ENCODE measurements at places on chromosomes 2 and 18.
A peak's percentile ranks its signal among the peaks of the same experiment; 100 is the strongest.

DNA sequence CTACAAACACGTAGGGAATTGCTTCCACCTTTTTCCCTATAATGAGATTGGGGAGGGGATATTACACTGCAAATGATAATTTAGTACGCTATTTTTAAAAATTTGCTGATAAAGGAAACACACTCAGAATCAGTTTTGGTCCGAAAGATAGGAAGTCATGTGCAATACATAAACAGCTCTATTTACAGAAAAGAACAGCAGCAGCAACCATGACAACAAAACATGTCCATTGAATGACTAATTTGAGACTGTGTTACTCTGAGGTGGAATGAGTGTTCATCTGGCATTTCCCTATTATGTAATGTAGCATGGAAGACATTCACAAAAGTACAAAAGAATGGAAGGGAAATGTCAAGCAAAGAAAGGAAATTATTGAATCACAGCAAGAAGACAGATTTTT is 337.2 kb downstream of the NBAS start:
- no peak for DNase-seq

GRCh38 chr2:157441072-157441454 is 2.8 kb downstream of the CYTIP start:
- no peak for DNase-seq

DNA sequence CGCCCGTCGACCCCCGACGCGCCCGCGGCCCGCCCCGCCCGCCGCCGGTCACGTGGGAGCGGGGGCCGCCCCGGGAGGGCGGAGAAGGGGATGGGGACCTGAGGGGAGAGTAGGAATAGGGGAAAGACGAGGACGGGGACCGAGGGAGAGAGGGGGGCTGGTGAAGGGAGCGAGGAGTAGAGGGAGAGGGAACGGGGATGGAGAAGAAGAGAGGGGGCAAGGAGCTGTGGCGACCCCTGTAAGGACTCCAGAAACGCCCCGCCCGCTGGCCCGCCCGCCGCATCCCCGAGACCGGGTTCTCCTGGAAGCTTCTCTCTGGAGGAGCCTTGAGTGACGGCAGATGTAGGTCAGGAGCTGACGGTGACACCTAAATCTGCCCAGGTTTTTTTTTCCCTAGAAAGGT is 615 bp downstream of the ADNP2 start:
- peak; percentile 37 for DNase-seq

- DNase-seq = no peak
Measured at GRCh38 chr2:10202131-10202665, 79.7 kb downstream of the RRM2 start.

DNA sequence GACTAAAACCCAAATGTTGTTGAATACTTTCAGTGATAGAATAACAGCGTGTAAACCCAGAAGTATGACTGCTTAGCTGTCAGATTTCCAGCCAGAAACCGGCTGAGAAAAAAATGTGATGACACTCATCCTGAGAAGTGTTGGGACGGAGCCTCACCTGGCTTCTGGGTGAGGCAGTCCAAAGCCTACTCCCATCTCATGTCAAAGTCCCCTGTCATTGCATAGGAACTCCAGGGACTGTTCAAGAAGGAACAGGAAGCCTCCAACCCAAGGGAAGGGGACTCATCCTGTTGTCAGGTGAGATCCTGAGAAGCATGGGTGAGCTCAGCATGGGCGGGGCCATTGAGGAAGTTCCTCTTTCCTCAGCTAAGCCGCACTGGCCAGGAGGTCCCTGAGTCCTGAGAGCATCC is 11.3 kb upstream of the CHRNA1 start:
- DNase-seq = no peak

GRCh38 chr18:54647176-54647575 is 56.1 kb downstream of the DYNAP start:
- DNase-seq = peak; percentile 4

DNA sequence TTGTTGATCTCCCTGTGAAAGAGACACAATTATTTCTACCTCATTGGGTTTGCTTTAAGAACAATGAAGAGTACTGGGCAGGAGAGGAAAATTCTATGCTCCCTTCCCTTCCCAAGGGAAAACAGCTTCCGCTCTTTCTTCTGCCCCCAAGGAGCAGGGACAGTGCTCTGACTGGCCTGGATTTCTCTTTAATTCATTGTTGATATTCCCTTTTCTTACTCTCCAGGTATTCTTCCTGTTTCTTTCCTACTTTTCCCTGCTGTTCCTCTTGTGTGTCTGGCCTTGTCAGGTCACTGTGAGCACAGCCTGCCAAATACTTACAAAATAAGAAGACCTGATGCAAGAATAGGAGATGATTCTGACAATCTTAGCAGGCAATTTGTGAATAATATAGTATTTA is 49.6 kb upstream of the SPAG16 start:
- DNase-seq = no peak

DNA sequence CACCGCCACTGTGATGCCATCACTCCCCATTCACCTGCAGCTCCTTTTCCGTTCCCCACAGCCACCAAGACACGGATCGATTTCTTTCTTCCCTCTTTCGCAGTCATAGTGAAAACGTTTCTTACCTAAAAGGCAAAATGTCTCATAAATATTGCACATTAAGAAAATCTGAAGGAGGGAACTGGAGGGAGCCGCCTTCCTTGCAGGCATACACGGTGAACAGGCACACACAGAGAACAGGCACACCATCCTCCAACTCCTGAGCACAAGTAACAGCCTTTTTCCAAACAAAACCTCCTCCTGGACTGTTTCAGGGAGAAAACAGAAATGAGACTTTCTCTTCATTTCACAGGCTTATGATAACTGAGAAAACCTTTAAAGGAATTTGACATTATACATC is 17.0 kb downstream of the MRPS5 start:
- DNase-seq = no peak

- DNase-seq = no peak
Measured at GRCh38 chr18:50749421-50749820, 70.4 kb downstream of the MRO start.

GRCh38 chr2:128134573-128134972 is 43.6 kb downstream of the UGGT1 start:
- no peak for DNase-seq

DNA sequence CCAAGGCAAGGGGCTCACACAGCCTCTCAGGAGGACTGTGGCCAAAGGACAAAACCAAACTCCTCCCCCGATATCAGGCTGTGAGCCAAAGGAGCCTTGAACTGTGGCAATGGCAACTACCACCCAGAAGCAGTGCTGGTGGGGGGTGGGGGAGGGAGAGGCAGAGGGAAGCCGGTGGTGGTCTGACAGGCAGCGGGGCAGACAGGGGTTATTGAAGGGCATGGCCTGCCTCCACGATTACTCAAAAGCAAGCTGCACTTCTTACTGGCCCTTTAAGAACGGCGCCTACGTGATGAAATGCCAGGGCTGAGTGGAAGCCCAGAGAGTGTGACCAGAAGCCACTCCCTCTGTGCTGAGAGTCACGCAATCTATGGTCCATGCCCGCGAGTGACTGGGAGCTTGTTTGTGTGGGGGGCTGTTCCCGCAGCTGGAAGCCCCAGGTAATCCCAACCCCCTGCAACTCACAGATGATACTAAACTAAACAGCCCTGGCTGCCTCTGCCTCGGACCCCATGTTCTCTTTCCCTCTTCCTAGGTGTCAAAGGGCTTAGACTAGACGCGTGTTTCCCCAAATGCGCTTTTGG is 128.2 kb upstream of the CXCR4 start:
- DNase-seq = no peak

DNA sequence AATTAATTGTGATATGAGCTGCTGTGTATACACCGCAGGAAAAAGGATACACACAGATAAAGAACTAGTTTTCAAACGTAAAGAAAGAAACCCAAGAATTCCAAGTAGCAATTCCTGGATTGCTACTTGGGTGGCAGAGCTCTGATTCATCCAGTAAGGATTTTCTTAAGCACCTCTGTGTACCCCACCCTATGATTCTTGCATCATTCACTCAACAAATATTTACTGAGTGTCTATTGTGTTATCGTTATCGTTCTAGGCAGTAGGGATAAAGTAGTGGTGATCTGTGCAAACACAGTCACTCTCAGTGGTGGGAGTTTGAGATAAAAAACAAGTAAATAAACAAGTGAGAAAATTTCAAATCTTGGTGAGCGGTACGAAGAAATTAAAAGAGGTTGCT is 4.9 kb upstream of the TMEM200C start:
- no peak for DNase-seq

GRCh38 chr2:186780701-186781316 is 68.2 kb downstream of the ZSWIM2 start:
- peak; percentile 4 for DNase-seq

GRCh38 chr2:52445686-52446085 is 1321.9 kb upstream of the CHAC2 start:
- no peak for DNase-seq

- no peak for DNase-seq
Measured at GRCh38 chr18:23036660-23037201, 98.6 kb upstream of the CABLES1 start.

DNA sequence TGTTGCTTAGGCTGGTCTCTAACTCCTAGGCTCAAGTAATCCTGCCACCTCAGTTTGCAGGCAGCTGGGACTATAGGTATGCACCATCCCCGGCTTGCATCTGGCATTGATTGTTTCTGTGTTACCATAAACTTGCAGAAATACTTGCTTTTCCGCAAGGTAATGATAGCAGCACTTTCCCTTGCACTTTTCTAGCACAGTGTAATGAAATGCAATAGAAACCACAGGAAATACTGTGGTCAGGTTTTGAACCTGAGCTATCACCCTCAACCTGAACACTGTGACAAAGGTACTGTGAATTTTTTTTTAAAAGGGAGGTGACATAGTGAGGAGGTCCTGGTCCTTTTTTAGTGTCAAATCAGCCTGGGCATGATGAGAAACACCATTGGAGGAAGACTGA is 38.3 kb downstream of the DHRS9 start:
- no peak for DNase-seq

- DNase-seq = no peak
Measured at GRCh38 chr2:6820903-6821584, 44.7 kb downstream of the CMPK2 start.

GRCh38 chr2:17182399-17182798 is 335.8 kb downstream of the RAD51AP2 start:
- DNase-seq = no peak

DNA sequence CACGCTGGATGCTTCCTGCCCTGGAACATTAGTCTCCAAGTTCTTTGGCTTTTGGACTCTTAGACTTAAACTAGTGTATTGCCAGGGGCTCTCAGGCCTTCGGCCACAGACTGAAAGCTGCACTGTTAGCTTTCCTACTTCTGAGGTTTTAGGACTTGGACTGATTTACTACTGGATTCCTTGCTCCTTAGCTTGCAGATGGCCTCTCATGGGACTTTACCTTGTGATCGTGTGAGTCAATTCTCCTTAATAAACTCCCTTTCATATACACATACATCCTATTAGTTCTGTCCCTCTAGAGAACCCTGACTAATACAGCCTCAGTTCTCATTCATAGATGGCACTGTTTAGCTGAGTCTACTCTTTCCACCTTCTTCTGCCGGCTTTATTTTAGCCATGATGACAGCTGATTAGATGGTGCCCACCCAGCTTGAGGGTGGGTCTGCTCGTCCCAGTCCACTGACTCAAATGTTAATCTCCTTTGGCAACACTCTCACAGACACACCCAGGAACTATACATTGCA is 389.1 kb downstream of the NYAP2 start:
- DNase-seq = no peak

DNA sequence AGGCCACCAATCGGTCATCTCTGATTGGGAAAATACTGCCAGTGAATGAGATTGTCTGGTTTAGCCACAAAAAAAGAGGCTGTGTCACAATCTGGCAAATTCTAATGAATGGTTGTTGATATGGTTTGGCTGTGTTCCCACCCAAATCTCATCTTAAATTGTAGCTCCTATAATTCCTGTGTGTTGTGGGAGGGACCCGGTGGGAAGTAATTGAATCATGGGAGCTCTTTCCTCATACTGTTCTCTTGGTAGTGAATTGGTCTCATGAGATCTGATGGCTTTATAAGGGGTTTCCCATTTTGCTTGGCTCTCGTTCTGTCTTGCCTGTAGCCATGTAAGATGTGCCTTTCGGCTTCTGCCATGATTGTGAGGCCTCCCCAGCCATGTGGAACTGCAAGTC is 838.3 kb downstream of the SLC4A3 start:
- DNase-seq = no peak

DNA sequence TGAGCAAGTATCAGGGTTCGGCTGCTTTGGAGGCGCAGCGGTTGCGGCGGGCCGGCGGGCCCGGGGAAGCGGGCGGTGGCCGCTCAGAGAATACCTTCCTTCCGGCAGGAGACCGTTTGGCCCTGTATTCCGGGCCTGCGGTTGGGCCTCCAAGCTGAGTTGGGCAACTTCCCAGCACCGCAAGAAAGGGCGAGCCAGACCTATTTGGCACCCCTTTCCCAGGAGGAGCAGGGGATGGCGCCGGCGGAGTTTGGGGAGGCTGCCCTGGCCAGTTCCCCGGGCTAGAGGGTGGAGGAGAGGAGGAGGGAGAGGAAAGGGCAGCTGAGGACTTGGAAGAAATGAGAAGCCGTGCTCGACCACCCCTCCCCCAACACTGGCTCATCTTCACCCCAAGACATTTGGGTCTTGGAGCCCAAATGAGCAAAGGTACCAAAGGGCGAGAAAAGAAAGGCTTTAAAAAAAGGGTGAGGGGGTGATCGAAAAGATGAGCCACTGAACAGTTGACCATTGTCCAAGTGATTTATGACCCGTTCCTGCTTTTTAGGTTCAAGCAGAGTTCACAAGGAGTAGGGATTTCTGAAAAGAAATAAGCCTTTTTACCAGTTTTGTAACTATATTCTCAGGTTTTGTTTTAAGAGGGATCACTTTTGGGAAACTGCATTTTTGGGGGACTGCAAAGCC is 8.4 kb downstream of the HOXD3 start:
- DNase-seq = no peak

DNA sequence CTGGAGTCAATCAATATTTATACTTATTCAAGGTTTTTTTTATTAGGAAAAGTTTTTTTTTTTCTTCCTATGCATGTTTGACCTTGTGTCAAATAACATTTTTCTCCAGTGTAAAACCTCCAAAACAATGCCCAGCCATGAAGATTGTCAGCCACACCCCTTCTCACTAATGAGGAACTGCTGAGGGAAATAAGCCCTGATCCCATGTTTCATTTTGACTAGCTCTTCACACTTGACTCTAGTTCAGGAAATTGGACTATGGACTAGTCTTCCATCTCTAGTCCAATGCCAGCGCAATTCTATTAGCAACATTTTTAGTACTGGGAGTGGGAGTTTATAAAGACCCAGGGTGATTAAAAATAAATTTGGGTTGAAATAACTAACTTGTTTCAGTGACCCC is 275.6 kb upstream of the CXCR4 start:
- no peak for DNase-seq

- DNase-seq = no peak
Measured at GRCh38 chr2:100865816-100866460, 46.0 kb downstream of the NPAS2 start.
